ENCODE measurements at places on chromosomes 12 and 14.

DNA sequence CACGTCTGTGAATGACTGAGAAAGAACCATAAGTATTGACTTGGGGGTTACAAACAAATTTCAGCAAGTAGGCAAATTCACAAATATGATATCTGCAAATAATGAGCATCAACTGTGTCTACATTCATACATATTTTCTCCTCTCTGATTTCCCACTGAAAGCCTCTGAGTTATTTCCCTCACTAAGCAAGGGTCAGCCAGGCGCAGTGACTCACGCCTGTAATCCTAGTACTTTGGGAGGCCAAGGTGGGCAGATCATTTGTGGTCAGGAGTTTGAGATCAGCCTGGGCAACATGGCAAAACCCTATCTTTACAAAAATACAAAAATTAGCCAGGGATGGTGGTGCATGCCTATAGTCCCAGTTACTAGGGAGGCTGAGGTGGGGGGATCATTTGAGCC lies 80.8 kb downstream of the SLC25A21 start:
- no peak for DNase-seq

DNA sequence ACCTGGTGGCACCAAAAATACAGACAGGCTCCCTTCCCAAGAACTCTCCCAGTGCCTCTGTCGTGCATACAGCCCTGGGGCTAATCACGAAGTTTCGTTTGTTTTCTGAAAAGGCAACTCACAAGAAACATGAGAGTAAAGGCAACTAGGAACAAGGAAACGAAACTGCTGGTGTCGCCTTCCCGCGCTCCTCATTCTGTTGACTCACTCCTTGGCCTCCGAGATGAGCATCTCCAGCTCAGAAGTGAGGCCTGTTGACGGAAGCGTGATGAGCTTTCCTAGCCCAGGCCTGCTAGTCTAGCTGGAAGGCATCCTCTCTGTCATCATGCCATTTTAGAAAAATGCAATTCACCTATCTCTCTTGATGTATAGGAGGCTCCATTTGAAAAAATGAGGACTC lies 50.5 kb downstream of the TTC9 start:
- DNase-seq = no peak

GRCh38 chr14:100686858-100687257 lies 39.8 kb upstream of the DLK1 start:
- DNase-seq = no peak

DNA sequence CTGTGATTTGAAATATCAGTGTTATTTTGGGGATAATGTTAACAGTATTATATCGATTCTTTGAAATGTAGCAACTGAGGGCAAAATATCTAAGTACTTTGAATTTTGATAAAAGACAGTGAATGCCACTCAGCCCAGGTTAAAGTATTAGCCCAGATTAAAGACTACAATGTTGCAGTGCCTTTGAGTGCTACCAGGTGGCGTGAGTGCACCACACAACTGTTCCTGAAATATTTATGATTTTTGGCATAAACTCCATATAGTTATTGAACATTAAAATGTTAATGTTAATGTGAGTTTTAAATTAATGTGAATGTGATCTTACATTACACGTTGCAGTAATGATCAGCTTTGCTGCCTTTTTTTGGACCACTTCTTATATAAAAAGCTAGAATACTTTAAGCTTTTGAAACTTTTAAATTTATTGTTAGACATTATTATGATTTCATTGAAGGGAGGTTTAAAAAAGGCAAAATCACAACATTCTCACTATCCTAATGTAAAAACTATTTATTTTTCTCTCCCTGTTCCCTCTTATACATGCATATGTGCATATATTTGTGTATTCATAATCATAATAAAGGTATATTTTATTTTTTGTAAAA lies 22.5 kb downstream of the MRPS35 start:
- DNase-seq = no peak

DNA sequence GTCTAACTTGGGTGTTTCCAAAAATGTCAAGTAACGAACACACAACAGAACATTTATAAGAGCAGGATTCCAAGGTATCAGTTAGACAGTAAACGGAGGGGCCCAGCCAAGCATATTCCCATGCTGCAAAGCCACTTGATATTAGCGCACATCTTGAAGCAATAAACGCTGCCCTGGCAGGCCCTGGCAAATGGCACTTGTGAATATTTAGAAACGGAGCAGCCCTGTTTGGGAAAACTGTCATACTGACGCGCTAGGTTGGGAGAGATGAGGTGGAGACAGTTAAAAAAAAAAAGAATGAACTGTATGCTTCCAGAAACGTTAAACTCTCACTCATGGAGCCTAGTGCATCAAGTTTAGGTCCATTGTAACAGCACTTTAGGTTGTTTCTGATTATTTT lies 9.3 kb downstream of the DGLUCY start:
- no peak for DNase-seq

- DNase-seq = no peak
These were observed at the start of gene B4GALNT3 for GRCh38 chr12:459430-460258. Gene B4GALNT3, plus strand, starts transcription at chr12:459939. Its CDS starts 438 bp downstream, at chr12:460377.

GRCh38 chr14:103762541-103762940 lies 46.9 kb downstream of the ZFYVE21 start:
- no peak for DNase-seq

GRCh38 chr12:6047249-6048237 lies 76.9 kb downstream of the VWF start:
- DNase-seq = peak; percentile 41

DNA sequence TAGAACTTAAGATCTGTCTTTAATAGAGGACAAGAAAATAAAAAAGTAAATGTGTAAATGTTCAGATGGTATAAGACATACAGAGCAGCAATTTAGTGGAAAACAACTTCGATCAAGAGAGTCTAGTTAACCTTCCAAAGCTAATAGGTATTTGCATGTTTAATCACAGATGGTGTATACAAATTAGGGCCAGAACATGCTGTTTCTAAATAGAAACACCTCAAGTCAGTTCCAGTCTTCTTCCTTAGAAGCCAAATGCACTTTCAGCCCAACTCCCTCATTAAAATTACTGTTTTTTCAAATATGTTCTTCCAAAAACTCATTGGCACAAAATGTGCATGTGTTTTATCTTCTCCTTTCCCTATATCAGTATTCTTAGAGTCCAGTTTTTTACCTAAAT lies 604.4 kb downstream of the SLC6A15 start:
- no peak for DNase-seq

DNA sequence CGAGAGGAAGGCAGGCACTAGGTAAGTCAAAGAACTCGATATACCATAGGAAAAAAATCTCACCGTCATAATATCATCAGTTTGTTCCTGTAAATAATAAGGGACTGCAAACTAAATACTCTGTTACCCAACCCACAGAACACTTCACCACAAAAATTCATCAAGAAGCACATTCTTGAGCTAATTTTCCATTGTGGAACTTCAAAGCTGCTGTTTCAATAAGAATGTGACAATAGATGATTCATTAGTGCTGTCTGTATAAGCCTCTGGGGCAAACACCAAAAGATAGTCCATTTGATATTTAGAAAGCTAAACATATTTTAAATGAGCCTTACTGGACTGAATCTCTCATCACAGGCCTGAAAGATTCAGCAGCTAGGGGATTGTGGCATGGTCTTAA lies 219.4 kb downstream of the KSR2 start:
- DNase-seq = no peak

- peak; percentile 62 for DNase-seq
These were observed 200.9 kb downstream of the RPAP3 start for GRCh38 chr12:47504775-47505446.

- no peak for DNase-seq
These were observed 65.3 kb upstream of the TSPAN8 start for GRCh38 chr12:71223139-71223538.

DNA sequence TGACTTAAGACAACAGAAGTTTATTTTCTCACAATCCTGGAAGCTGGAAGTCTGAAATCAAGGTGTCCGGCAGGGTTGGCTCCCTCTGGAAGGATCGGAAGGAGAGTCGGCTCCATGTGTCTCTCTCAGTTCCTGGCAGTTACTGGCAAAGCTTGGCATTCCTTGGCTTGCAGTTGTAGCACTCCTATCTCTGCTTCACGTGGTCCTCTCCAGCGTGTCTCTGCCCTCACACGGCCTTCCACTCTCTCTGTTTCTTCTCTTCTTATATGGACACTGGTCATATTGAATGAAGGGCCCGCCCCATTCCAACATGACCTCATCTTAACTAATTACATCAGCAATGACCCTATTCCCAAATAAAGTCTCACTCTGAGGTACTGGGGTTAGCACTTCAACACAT lies 60.1 kb upstream of the TUNAR start:
- no peak for DNase-seq

DNA sequence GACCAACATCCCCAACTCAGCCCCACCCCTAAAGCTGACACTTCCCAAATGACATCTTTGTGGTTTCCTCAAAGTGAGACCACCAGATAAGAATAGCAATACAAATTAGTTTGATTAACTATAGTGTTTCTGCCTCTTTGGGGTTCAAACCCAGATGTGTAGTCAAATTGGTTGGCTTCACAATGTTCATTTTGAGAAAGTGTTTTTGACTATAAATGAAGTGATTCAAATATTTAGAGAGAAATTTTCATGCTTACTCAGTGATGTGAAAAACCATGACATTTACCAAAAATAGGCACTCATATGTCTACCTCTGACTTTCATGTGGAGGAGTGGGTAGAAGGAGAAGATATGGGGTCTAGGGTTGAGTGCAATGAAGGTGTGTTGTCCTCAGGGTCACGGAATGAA lies 218.4 kb downstream of the BCAT1 start:
- DNase-seq = no peak

GRCh38 chr12:3274664-3275063 lies 197.5 kb downstream of the TSPAN9 start:
- no peak for DNase-seq

DNA sequence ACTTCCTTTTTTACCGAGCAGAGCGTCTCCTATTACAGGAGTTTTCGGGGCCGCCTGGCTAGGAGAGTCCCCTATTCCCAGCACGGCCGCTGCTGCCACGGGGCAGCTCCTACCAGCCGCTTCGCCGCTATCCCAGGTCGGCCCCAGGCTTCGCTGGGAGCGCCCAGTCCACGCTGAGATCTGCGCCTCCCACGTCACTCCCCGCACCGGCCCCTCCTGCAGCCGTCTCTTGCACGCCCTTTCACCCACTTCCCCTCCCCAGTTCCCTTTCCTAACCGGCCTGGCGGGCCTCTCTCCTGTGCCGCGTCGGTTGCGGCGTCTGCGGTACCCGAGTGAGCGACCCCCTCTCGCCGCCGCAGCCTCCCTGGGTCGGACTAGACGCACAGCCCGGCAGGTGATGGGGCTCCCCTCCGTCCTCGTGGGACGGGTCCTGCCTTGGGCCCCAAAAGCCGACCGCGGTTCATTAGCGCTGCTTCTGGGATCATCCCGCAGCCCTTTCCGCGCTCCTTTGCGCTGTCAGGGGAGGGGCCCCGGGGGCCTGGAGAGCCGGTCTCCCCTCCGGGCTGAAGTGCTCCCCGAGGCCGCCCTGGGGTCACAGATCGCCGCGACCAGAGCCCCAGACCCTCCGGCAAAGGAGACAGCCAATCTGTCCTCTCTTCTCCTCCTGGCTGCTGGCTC lies 1318.4 kb downstream of the TMEM121 start:
- DNase-seq = no peak

DNA sequence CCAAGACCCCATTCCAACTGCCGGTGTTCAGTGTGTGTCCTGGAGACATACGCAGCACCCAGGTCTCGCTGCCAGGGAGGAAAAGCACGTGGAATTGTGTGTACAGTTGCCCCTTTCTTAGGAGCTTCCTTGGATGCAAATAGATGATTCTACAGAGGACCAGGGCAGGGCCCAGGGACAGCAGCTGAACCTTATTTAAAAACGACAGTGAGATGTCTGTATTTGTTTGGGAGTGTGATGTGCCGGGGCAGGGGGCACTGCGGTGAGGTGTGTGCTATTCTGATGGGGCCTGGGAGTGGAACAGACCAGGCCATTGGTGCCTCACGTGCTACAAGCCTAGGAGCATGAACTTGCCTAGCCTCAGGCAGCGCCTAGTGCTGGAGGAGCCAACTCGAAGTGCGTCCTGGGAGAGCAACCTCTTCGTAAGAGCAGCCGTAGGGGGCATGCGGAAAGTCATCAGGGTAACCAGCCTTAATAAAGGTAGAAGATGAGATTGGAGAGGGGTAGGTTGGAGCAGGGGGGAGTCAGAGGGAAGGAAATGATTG lies 98.3 kb upstream of the ESRRB start:
- no peak for DNase-seq

- DNase-seq = no peak
These were observed 1.0 kb downstream of the ZDHHC22 start for GRCh38 chr14:77140359-77141213.

DNA sequence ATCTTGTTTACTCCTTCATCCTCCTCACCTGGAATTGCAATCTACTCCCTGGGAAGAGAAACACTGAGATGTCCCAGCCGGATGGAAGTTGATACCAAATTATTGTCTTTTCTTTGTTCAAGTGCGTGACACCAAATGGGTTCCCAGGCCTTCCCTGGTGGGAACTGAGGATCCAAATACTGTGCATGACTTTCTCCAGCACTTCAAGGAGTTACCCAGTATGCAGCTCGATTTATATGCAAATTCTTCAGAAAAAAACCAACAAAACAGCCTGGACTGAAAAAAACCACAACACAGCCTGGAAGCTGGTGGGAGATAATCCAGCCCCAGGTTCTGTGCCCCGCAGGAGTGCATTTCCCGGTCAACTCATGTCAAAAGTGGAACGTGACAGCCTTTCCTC lies 310.6 kb downstream of the GLT1D1 start:
- DNase-seq = no peak

GRCh38 chr14:91996948-91997371 lies 42.9 kb downstream of the TRIP11 start:
- DNase-seq = no peak

GRCh38 chr12:68069275-68069674 lies 80.0 kb downstream of the IFNG-AS1 start:
- no peak for DNase-seq

DNA sequence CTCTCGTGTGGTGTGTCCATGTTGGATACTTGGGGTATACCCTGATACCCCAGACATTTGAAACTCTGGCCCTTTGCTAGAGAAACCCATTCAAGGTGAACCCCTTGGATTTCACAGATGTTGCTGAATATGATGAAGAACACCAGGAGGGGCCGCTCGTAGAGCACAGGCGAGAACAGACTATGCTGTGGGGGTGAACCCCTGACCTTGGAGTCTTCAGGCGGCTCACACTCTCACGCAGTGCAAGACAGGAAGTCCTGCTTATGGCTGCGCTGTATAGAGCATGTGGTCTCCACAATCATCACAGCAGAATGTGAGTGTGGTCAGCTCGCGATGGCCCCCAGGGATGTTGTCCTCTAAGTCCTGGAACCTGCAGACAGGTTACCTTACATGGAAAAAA lies 60.4 kb downstream of the SLC15A4 start:
- no peak for DNase-seq

Measured in non-pigmented ciliary epithelial cell (primary cell).